ENCODE measurements at places on chromosomes 2 and 18. TPM values are rescaled to one million over a fixed set of nuclear protein-coding genes. Genes with fewer than 3 reads are reported as not detected.

The ARHGAP25 gene
- 142 TPM for total RNA-seq

The ERFE gene
- not detected for total RNA-seq

The ARHGEF4 gene
- total RNA-seq = 1.7 TPM

GRCh38 chr2:2237563-2237962 is 93.5 kb downstream of the MYT1L start:
- no peak overlapping the region for H3K4me3 ChIP-seq
- no peak overlapping the region for H3K27ac ChIP-seq
- no peak for DNase-seq
- H3K27me3 ChIP-seq = no peaks in the 10 kb centered on the region
- H3K4me1 ChIP-seq = no peaks in the 10 kb centered on the region
- H3K36me3 ChIP-seq = no peaks in the 10 kb centered on the region

GRCh38 chr2:59339837-59340207 is 1098.7 kb upstream of the FANCL start:
- no peaks in the 10 kb centered on the region for H3K27me3 ChIP-seq
- H3K4me3 ChIP-seq = no peak overlapping the region
- no peak for DNase-seq
- no peaks in the 10 kb centered on the region for H3K36me3 ChIP-seq

The INPP5D gene
- total RNA-seq = 278 TPM

The REG3A gene
- not detected for total RNA-seq

- H3K4me1 ChIP-seq = peaks cover 7% of the 10 kb centered on the region
- no peaks in the 10 kb centered on the region for H3K36me3 ChIP-seq
These were observed at the start of gene SNTG2 for GRCh38 chr2:950080-950966. SNTG2 (plus strand) TSS chr2:950849; CDS start chr2:950997, 148 bp downstream.

The MAB21L4 gene
- not detected for total RNA-seq

DNA sequence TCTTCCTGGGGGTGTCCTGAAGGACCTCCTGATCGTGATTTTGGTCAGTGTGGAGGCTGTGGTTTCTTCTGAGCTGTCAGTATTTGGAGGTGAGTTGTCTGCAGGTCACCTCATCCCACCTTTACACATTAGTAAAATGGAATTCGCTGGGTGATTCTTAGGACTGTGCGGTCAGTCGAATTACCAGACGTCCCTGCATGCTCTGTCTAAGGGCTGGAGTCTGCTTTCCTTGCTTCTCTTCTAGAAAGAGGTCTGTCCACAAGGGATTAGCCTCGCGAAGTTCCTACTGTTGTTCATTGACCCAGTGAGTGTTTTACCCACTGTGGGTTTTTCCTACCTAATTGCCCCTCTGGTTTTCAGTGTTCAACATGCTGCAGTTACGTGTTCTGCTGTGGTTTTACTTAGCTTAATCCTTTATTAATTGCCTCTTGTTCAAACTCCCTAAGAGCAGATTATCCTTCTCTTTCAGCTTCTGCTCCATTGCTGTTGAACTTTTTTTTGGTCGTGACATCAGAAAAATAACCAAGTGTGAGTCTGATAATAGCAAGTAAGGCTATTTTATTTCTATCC is 183.4 kb downstream of the NEDD4L start:
- DNase-seq = no peak
- H3K36me3 ChIP-seq = no peaks in the 10 kb centered on the region
- no peak overlapping the region for H3K4me3 ChIP-seq
- H3K4me1 ChIP-seq = peaks cover 6% of the 10 kb centered on the region
- no peak overlapping the region for H3K27ac ChIP-seq
- no peaks in the 10 kb centered on the region for H3K27me3 ChIP-seq

- no peak overlapping the region for H3K4me3 ChIP-seq
- no peaks in the 10 kb centered on the region for H3K27me3 ChIP-seq
- H3K36me3 ChIP-seq = no peaks in the 10 kb centered on the region
These were observed 344.3 kb upstream of the KCNH7 start for GRCh38 chr2:163182764-163183354.

DNA sequence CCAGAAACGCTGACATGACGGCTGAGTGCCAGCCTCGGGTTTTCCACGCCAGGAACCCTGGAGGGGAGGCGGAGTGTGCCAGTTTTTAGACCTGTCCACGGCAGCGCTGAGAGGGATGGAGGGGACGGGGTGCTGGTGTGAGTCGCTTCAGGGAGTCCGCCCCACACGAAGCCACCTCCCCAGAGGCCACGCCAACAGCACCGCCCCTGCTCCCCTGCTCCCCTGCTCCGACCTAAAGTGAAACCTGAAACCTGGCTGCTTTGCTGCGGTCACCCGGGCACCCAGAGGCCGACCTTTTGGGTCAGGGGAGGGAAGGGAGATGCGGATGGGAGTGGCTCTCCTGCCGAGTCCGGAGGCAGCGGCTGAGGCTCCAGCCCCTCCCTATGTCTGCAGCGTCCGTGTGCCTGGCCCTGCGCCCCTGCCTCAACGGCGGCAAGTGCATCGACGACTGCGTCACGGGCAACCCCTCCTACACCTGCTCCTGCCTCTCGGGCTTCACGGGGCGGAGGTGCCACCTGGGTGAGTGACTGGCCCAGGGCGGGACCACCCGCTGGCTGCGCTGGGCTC is 38.1 kb downstream of the SNED1 start:
- no peaks in the 10 kb centered on the region for H3K27me3 ChIP-seq
- H3K36me3 ChIP-seq = peaks cover 3% of the 10 kb centered on the region
- H3K27ac ChIP-seq = peak overlapping the region; percentile 83
- peak overlapping the region; percentile 64 for H3K4me3 ChIP-seq

The TTL gene
- 32.5 TPM for total RNA-seq

- no peaks in the 10 kb centered on the region for H3K36me3 ChIP-seq
- H3K4me3 ChIP-seq = no peak overlapping the region
- H3K27me3 ChIP-seq = no peaks in the 10 kb centered on the region
- no peak for DNase-seq
- no peak overlapping the region for H3K27ac ChIP-seq
- no peaks in the 10 kb centered on the region for H3K4me1 ChIP-seq
These were observed 111.6 kb upstream of the NPAS2 start for GRCh38 chr2:100708333-100708732.

DNA sequence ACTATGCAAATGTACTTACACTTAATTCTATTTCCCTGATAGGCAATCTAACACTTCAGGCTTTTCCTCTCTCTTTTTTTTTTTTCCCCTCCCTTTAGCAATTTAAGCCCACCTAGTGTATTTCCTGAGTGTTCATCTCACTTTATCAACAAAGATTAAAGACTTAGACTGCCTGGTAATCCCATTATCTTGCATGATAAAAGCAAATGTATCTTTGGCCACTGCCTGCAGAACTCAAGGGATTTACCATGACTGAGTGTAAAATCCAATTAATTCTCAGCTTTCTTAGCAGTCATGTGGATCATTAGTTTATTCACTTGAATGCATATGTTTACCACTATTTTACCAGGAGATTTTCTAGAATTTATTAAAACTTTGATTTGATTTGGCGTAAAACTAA is 1102.2 kb upstream of the GYPC start:
- DNase-seq = no peak
- H3K27ac ChIP-seq = no peak overlapping the region
- no peaks in the 10 kb centered on the region for H3K36me3 ChIP-seq

DNA sequence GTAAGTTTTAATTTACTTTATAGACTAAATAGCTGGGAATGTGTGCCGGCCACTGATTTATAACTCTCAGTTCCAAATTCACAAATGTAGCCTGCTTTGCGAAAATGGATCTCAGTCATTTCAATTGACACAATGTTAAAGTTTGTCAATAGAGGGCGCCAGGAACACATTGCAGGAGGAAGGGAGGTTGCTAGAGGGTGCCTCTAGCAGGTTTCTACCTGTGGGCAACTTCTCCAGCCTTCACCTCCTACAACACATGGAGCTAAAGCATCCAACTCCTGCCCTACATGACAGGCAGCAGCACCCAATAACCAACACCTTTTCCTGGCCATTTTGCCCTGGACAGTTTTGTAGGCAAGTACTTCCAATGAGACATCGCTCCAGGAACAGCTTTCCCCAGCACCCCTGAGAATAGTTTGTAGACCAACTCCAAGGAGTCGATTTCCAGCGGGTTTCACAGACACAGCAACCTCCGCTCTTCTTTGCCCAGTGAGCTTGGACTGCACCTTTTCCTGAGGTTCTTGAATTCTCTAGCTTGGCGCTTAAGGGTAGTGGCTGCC is 784.8 kb upstream of the CDH2 start:
- H3K27me3 ChIP-seq = no peaks in the 10 kb centered on the region
- no peaks in the 10 kb centered on the region for H3K36me3 ChIP-seq
- DNase-seq = no peak
- H3K27ac ChIP-seq = no peak overlapping the region
- no peaks in the 10 kb centered on the region for H3K4me1 ChIP-seq

DNA sequence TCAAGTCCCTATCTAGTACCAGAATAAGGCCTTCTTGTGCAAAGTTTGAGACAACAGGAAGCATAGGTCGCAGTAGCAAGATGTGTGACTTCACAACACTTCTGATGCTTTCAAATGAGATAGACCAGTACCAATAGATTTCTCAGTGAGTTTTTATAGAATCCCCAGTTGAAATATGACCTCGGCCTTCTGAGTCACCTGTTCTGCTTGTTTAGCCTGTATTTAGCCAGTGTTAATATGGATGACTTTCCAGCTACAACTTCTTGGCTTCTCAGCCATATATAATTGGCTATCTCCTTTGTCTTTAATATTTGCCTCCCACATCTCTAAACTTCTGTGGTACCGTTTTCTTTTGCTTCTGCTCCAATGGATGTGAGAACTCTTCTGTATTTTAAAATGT is 113.8 kb downstream of the KYNU start:
- no peaks in the 10 kb centered on the region for H3K4me1 ChIP-seq
- no peaks in the 10 kb centered on the region for H3K36me3 ChIP-seq
- DNase-seq = no peak
- H3K4me3 ChIP-seq = no peak overlapping the region

The RAB6C gene
- total RNA-seq = not detected

GRCh38 chr2:120552800-120553481 is 182.7 kb upstream of the GLI2 start:
- H3K27me3 ChIP-seq = no peaks in the 10 kb centered on the region
- H3K27ac ChIP-seq = no peak overlapping the region
- H3K4me3 ChIP-seq = no peak overlapping the region
- no peaks in the 10 kb centered on the region for H3K4me1 ChIP-seq

The GPBAR1 gene
- 1.2 TPM for total RNA-seq

DNA sequence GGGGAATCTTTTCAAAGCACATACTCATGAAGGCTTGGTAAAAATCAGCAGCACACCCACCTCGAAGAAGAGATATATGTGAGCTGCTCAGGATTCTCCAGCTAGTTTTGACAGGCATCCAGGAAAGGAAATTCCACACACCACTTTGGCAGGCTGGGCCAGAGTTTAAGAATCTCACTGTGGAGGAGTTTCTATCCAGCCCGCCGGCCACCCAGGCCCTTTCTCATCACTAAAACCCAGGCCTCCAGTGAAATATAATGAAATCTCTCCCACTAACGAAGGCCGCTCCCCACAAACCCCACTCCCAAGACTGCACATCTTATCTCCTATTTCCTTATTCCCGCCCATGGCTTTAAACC is 202.0 kb downstream of the GLI2 start:
- H3K36me3 ChIP-seq = no peaks in the 10 kb centered on the region
- H3K4me3 ChIP-seq = no peak overlapping the region
- H3K4me1 ChIP-seq = no peaks in the 10 kb centered on the region
- DNase-seq = no peak
- H3K27me3 ChIP-seq = no peaks in the 10 kb centered on the region
- H3K27ac ChIP-seq = no peak overlapping the region

GRCh38 chr2:134137182-134137611 is 116.7 kb upstream of the MGAT5 start:
- no peak overlapping the region for H3K27ac ChIP-seq
- no peak overlapping the region for H3K4me3 ChIP-seq
- H3K4me1 ChIP-seq = peaks cover 13% of the 10 kb centered on the region
- no peak for DNase-seq
- H3K27me3 ChIP-seq = no peaks in the 10 kb centered on the region

DNA sequence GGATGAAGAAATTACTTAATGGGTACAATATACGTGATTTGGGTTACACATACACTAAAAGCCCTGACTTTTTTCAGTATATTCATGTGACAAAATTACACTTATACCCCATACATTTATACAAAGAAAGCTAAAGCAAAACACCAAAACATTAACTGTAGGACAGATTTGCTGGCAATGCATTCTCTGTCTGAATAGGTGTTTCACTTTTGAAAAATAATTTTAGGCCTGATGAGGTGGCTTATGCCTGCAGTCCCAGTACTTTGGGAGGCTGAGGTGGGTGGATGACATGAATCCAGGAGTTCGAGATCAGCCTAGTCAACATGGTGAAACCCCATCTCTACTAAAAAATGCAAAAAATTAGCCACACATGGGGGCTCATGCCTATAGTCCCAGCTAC is 301.5 kb upstream of the FAM98A start:
- H3K36me3 ChIP-seq = no peaks in the 10 kb centered on the region
- DNase-seq = no peak
- no peaks in the 10 kb centered on the region for H3K4me1 ChIP-seq
- no peak overlapping the region for H3K27ac ChIP-seq
- no peak overlapping the region for H3K4me3 ChIP-seq

DNA sequence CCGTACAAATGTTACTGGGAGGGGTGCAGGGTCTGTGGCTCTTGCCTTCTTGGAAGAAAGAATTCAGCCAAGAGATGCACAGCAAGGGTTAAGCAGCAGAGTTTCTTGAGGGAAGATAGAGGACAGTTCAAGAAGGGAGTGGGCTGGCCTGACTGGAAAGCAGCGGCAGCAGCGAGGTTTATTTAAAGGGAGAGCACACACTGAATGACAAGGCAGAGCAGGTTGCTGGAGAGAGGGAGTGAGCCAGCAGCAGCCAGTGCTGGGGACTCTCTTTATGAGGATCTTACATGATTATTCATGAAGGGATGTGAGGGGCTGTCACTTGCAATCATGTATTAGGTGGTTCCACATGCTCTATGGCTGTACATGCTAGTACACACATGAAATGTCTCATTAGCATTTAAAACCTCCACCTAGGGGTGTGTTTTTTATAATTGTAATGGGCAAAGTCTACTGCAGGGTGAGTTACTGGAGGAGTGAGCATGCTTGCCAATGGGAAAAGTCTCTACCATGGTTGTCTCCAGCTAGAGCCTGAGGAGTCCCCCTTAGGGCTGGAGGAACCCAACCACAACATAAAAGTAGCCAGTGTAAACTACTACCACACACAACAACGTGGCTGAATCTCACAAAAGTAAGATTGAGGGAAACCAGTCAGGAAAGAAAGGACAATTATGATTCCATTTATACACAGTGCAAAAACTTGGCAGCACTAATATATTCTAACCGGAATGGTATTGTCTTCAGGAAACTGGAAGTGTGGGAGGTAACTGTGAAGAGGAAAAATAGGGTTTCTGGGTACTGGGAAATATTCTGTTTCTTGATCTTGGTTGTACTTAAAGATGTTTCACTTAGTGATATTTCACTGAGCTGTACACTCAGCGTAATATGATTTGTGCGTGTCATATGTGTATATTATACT is 87.6 kb upstream of the FAM110C start:
- no peaks in the 10 kb centered on the region for H3K4me1 ChIP-seq
- no peak for DNase-seq
- H3K27me3 ChIP-seq = peaks cover 6% of the 10 kb centered on the region
- H3K36me3 ChIP-seq = no peaks in the 10 kb centered on the region
- H3K4me3 ChIP-seq = no peak overlapping the region

The SIX2 gene
- not detected for total RNA-seq
